ENCODE measurements at places on chromosomes 11 and 22.
A peak's percentile ranks its signal among the peaks of the same experiment; 100 is the strongest.

DNA sequence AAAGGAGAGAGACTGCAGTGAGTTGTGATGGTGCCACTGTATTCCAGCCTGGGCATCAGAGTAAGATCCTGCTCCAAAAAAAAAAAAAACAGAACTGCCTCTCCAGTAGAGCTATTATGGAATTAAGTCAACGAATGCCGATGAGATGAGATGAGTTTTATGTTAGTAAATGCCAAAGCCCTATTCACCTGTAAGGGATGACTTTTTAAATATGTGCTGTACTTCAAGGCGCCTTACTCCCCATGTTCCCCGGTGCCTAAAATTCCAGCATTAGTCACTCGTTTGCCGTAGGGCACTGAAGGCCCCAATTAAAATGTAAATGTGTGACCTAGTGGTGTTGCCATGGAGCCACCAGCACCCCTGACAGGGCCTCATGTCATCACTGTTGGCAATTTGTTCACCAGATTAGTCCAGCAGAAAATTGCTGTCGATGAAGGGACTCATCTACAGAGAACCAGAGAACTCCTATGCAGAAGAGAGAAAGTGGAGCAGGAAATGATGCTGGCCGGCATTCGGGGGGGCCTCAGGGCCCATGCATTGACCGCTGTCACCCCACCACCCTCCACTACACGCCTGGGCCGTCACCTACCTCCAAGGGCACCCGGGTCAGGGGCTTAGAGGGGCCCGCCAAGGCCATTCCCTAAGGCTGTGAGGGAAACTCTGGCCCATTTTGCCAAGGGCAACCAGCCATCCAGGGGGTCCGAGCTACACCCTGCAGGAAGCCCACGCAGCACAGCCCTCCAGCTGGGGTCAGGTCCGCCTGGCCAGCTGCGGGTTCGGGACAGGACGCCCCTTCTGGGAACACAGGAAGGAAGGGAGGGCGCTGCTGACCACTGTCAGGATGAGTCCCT lies 17.8 kb downstream of the LIF start:
- DNase-seq = no peak

DNA sequence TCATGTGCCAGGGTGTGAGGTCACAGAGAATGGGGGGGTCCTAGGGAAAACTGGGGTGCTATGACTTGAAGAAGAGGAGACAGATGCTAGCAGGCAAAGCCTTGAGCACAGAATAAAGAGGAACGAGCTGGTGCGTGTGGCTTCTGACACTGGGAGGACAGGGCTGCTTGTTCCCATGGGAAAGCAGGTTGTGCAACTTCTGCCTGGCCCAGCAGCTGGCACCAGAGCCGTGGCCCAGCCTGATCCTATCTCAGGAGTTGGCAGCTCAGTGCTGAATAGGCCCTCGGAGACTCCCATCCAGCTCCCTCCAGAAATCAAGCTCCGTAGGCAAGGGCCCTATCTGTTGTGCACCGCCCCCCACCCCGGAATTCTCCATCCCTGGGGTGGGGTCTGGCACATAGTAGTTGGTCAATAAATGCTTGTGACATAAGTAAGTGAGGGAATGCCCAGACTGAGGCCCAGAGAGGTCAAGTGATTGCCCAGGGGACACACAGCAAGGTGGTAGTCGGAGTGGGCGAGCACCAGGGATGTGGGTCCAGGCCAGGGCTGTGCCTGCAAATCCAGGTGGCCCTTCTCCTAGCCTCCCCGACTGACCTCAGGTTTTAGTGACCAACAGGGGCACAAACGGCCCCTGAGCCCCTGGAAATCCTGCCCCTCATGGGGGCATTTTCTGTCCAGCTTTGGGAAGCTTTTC lies 19.5 kb upstream of the FADD start:
- DNase-seq = no peak

DNA sequence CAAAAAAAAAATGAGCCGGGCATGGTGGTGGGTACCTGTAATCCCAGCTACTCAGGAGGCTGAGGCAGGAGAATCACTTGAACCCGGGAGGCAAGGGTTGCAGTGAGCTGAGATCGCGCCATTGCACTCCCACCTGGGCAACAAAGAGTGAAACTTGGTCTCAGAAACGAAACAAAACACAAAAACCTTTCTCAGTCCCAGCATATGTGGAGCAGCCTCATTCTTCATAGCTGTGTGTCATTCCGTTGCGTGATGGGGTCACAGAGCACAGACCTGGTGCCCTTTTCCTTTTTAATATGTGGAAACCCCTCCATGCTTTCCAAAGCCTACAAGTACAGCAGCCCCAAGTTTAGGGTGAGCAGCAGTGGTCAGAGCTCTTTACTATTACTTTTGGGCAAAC lies 13.7 kb downstream of the PEX26 start:
- DNase-seq = no peak

DNA sequence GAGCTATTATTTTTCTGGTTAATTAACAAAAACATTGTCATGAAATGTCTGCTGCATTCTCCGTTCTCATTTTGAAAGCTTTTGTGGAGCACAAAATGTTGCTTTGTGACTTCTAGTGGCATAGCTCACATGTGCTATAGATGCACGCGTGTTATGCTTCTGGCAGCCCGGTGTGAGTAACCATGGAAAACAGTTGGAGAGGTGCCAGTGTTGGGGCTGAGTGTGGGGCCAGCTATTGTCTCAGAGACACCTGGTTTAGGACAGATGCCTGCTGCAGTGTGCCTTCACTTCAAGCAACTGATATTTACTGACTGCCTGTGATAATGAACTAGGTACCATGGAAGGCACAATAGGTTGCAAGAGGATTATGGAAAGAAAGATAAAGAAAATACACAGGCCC lies 760.6 kb downstream of the NTM start:
- no peak for DNase-seq

GRCh38 chr22:17695986-17696385 lies 57.4 kb downstream of the BCL2L13 start:
- DNase-seq = no peak

DNA sequence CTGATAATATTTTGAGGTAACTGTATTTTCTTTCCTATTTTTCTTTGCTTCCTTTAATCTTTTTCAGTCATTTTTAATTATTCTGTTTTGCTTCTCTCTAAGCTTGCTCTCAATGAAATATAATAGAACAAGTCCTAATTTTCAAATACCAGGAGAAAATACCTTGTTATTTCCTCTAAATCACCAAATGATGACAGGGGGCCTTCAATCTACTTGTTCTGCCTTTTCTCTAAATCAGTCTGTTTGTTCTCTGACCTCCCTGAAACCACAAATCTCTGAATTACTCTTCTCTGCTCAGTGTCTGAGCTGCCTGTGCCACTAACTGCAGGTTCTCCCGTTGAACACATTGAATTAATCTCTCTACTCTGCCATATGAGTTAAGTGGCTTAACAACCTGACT lies 286.2 kb downstream of the C11orf87 start:
- no peak for DNase-seq

DNA sequence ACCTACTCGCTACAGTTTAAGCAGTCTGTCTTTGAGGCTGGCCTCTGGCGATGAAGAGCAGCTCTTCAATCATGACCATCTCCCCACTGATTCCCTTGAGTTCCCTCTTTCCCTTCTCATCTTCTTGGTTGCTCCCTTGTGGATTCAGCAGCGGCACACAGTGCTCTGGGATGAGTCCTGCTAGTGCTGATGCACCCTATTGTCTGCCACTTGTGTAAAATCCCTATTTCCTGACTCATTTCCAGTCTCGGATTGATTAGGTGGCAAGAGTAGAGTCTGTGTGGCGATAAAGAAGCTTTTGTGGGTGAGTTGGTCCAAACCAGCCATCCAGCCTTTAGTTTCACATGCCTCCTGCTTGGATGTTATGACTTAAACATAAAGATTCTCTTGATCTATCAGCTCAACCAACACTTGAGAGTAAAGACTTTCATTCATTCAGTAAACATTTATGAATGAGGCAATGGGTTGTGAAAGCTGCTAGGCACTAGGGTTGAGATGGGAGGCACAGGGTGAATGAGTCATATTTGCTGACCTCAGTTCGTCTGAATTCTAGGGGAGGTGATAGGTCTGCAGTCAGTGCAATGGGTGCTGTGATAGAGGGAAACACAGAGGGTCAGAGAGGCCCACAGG lies 219.4 kb upstream of the RAG2 start:
- no peak for DNase-seq

- DNase-seq = no peak
Measured at GRCh38 chr11:69526453-69526810, 45.0 kb downstream of the LINC01488 start.

DNA sequence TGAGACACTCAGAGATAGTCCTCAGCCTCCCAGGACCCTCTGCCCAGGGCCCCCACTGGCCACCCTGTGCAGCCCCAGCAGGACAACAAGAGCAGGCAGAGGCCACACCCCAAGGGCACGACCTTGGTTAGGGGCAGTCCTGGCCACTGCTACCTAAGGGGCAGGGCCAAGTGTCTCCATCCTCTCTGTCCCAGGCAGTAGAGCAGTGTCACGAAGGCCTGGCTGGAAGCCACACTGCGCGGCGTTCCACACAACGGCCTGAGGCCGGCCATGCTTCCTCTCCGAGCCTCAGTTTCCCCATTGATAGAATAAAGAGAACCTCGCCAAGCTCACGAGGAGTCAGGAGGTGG lies 1074.3 kb downstream of the BRD1 start:
- no peak for DNase-seq

DNA sequence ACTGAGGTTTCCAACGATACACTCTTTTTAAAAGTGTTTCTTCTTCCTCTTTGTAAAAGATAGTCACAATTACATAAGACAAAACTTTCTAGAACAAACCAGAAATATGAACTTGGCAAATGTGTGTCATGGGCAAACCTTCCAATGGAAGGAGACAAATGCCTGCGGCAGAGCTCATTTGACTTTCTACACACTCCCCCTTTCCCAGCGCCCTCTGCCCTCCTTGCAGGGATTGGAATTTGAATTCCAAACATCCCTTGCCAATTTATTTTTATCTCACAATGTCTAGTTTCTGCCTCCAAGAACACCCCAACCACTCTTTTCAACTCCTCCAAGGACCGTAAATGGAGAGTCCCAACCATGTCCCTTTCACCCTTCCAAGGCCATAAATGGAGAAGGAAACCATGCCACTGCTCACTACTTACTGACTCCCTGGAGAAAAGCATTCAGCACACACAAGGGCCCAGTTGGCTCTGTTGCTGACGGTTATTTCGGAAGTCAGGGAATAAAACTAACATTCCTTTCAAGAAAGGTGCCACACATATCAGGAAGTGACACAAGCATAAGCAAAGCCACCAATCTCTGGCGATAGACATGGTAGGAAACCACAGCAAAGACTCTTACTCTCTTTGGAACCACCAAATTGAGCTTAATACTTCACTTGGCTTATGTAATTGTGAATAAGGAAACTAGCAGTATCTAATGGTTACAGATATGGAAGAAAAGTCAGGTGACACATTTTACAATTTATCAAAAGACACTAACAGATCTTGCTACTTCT lies 15.0 kb upstream of the ESAM start:
- no peak for DNase-seq

GRCh38 chr11:10807493-10808234 lies 1.1 kb downstream of the EIF4G2 start:
- peak; percentile 23 for DNase-seq

DNA sequence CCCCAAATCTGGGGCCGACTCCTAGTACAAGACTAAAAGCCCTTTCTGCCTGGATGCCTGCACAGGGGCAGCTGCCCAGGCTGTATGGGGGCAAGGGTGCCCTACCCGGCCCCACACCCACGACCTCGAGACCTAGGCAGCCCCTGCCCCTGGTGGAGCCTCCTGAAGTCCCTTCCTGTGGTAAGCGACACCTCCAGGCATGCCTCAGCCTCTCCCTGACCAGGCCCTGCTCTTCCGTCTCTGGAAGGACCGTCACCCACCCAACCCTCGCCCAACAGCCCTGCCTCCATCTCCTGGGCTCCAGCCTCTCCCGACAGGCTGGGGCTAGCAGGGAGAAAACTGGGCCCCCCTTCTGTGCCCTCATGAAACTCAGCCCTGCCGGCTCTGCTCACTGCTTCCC lies 22.8 kb upstream of the PPARA start:
- DNase-seq = no peak

- DNase-seq = no peak
Measured at GRCh38 chr11:82733444-82734119, at the start of gene FAM181B. Gene FAM181B, minus strand, starts transcription at chr11:82733864. Its CDS starts 135 bp downstream, at chr11:82733729.

DNA sequence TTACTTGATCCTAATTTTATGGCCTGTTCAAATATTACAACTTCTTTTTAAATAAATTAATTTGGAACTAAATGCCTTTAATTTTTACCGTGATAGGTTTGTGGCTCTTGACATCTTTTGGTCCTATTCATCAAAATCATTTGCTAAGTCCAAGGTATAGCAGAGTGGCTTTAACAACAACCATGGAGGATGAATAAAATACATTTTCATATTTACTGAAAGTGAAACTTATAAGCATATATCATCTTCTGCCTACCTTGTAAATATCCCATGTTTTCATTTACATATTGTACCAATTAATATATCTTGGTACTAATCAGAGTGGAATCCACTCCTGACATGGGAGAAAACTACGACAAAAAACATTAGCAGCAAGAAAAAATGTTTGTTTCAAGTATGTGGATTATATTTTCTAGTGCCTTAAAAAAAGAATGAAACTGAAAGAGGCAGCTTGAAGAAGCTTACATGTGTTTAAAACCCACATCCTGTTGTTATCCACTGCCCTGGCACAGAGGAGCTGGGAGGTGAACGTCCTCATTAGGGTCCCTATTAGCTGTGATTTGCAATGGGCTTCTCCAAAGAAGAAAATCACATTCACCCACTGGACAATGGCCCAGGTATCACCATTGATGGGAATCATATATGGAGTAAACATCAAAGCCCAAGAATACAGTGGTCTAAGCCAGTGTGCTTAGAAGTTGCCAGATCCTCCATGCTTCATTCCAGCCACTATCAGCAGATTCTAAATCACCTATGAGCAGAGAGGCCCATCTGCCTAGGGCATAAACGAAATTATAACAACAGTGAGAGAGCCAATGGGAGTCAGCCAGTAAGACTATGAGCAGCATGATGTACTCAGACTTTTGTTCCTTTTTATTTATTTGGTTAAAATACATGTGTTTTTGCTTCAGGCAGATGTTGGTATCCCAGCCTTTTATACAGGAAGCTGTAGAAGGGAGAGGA lies 84.7 kb downstream of the MAML2 start:
- DNase-seq = peak; percentile 24

DNA sequence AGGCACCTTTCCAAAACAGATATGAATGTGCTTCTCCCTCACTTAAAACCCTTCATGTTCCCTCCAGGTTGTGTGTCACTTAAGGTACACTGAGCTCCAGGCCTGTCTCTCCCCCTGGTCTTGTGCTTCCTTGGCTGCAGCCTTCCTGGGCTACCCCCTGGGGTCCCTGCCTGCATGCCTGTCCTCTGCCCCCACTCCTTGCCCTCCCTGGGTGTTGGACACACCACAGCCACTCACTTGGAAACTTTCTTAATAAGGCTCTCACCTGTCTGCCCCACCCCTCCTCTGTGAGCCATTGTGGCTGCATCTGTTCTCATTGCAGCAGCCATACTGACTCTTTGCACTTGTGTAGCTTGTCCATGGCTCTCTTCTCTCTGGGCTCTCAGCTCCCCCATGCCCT lies 60.6 kb downstream of the CABIN1 start:
- no peak for DNase-seq

GRCh38 chr11:118194835-118195627 lies 18.6 kb upstream of the SCN2B start:
- DNase-seq = no peak

GRCh38 chr11:1223346-1224110 lies 662 bp downstream of the MUC5B start:
- no peak for DNase-seq

All from T-helper 22 cell (primary cell).